Dermis blood vessel endothelial cell (primary cell): ENCODE measurements at places on chromosomes 3 and 15.

DNA sequence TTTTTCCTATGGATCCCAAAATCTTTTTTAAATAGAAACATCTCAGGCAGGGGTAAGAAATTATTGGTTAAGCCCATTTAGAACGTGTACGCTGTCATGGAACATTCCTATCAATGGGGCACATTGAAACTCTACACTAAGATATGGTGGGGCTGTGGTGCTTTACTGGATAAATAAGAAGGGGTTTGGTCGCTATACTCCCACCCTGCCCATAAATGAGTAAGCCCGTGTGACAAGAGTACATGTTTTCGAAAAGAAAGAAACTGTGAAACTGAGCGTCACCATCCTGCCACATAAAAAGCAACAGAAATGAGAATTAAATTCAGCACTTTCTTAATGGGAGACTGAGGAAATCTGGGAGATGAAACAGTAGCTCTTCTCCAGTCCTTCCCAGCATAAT lies 929.7 kb upstream of the CFAP20DC start:
- DNase-seq = no peak

DNA sequence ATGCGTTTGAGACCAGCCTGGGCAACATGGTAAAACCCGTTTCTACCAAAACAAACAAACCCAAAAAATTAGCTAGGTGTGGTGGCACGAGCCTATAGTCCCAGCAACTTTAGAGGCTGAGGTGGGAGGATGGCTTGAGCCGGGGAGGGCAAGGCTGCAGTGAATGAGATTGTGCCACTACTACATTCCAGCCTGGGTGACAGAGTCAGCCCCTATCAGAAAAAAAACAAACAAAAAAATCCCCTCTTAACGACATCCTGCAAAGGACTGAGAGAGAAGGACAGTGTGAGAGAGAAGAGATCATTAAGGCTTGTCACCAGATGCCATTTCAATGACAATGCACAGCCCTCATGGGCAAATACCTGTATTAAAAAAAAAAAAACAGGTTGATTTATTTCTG lies 266.7 kb upstream of the ATP10A start:
- DNase-seq = no peak

DNA sequence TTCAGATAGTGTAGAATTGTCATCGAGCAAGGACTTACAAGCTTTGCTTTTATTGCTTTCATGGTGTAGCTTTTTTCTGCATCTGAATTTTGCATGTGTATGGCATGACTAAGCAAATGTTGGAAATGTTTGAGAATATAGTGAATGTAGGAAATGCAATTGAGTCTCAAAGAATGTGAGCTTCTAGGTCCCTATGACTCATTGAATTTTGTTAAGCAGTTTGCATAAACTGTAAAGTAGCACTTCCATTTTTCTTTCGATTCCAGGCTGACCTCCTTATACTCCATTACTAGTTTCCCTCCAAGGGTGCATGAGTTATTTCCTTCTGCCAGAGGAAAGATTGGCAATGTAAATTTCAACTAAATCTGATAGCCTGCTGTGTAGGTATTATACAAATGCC lies 619.2 kb downstream of the DIPK2A start:
- peak; percentile 63 for DNase-seq

DNA sequence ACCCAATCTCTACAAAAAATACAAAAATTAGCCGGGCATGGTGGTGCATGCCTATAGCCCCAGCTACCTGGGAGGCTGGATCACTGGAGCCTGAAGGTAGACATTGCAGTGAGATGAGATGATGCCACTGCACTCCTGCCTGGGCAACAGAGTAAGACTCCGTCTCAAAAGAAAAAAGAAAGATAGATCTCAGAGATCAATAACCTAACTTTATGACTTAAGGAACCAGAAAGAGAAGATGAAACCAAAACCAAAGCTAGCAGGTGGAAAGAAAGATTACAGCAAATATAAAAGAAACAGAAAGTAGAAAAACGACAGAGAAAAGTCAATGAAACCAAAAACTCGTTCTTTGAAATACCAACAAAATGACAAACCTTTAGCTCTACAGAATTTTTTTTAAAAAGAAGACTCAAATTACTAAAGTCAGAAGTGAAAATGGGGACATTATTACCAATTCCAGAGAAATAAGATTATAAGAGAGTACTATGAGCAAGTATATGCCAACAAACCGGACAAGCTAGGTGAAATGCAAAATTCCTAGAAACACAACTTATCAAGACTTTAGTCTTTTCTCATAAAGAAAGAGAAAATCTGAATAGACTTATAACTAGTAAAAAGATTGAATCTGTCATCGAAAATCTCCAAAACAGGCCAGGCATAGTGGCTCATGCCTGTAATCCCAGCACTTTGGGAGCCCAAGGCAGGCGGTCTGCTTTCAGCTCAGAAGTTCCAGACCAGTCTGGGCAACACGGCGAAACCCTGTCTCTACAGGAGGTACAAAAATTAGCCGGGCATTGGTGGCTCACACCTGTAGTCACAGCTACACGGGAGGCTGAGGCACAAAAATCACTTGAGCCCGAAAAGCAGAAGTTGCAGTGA lies 35.0 kb downstream of the ACAP2 start:
- no peak for DNase-seq

DNA sequence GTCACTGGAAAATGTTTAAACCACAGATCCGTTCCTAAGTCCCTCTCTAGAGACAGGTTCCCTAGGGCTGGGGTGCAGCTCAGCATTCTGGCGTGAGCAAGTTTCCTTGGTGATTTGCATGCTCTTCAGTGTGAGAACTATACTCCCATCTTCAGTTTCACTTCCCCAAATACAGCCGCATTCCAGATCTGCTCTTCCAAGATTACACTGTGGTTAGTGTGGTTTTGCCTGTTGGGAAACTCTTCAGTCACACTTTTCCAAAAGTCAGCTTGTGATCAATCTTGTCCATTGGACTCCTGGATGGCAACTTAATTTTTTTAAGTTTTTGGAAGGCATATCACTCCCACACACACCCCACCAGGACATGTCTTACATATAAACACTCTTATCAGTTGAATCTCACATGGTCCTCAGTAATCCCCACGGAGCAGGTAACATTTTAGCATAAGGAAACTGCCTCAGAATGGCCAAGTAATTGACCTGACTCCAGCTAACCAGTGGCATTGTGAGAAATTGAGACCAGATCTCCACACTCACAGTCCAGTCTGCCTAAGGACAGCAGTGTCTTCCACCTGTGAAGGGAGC lies 33.5 kb upstream of the PTPN23 start:
- no peak for DNase-seq

- DNase-seq = no peak
Observed at GRCh38 chr3:124974691-124975090, 40.1 kb upstream of the MUC13 start.

GRCh38 chr3:70281663-70282062 lies 30.8 kb downstream of the MDFIC2 start:
- DNase-seq = no peak

- DNase-seq = peak; percentile 94
Observed at GRCh38 chr15:68389936-68390817, 41.8 kb downstream of the ITGA11 start.

DNA sequence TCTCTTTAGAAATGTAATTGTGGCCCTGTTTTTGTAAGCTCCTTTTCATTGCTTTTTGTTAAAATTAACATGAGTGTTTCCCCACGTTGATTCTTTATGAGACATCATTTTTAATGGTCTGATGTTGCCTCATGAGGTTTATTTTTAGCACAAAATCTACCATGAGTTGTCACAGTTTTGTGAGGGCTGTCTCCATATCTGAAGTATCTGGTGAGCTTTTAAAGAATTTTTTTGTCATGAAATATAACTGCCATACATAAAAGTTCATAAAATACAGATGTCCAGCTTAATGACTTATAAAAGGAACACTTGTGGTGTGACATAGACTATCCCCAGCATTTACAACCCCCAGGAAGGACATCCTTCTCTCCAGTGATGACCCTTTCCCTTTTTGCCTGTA lies 34.3 kb upstream of the CEMIP start:
- DNase-seq = no peak

DNA sequence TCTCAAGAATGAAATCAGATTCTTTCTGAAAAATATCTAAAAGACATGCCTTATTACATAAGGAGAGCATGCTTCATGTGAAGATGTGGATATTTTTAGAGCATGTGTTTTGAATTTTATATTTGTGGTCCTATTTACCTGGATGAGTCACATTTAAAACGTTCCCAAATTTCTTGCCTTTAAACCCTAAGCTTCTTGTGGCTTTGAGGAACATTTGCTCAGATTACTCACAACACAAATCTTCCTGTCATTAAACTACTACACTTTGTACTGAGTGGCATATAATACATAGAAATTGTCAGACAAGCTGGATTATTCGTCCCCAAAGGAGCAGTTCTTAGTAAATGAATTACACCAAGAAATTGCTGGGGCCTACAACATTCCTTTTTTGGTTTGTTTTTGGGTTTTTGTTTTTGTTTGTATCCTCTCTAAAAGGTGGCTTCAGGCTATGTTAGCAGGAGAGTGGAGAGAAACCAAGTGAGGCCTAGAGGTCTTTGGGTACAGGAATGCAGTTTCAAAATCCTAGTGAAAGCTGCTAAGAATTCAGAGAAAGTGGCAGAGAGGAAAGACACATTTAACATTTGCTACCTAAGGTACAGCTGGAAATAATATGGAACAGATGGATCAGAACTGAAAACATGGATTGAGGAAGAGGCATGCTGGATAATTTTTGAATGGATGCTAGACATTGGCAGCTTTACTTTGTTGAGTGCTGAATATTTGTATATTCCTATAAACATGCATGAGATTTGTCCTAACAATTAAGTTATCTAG lies 128.1 kb downstream of the RPL22L1 start:
- no peak for DNase-seq

DNA sequence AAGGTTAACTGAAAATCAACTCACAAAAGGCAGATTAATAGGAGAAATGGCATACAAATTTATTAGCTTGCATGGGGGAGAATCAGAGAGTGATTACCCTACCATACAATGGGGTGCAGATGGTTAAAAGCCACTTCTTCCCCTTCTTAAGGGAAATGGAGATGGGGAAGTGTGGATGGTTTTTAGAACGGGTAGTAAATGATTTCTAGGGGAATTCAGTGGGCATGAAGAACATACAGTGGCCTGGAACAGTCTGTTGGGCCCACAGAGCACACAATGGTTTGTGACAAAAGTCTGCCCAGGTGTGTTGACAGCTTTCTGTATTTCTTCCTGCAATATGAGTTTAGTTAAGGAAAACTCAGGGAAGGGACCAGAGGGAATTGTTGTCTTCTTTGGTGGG lies 61.0 kb downstream of the C3orf80 start:
- no peak for DNase-seq

DNA sequence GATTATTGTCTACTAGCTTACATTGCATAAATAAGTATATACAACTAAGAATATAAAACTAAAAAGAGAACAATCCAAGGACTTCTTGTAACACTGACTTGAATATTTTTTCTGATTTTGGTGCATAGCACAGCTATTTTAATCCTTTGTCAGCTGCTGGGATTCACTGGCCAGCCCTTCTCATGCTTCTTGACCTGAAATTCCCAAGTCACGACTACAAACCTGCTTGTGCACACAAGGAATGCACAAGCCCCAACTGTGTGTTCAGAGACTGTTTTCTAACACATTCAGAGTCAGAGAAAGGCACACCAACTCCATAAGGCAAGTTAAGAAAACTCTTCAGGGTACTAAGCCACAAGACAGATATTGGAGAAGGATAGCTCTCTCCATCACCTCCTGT lies 80.9 kb downstream of the TNIK start:
- DNase-seq = no peak

- DNase-seq = no peak
Observed at GRCh38 chr15:26620528-26621458, 152.1 kb downstream of the GABRB3 start.

DNA sequence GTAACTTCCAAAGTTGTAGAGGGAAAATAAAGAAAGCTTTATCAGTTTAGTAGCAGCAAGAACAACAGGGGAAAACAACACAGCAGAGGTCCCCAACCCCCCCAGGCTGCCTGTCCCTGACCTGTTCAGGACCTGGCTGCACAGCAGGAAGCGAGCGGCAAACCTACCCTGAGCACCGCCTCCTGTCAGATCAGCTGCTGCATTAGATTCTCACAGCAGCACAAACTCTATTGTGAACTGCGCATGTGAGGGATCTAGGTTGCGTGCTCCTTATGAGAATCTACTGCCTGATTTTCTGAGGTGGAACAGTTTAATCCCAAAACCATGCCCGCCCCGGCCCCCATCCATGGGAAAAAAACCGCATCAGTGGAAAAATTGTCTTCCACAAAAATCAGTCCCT lies 40.3 kb downstream of the USP50 start:
- peak; percentile 33 for DNase-seq

DNA sequence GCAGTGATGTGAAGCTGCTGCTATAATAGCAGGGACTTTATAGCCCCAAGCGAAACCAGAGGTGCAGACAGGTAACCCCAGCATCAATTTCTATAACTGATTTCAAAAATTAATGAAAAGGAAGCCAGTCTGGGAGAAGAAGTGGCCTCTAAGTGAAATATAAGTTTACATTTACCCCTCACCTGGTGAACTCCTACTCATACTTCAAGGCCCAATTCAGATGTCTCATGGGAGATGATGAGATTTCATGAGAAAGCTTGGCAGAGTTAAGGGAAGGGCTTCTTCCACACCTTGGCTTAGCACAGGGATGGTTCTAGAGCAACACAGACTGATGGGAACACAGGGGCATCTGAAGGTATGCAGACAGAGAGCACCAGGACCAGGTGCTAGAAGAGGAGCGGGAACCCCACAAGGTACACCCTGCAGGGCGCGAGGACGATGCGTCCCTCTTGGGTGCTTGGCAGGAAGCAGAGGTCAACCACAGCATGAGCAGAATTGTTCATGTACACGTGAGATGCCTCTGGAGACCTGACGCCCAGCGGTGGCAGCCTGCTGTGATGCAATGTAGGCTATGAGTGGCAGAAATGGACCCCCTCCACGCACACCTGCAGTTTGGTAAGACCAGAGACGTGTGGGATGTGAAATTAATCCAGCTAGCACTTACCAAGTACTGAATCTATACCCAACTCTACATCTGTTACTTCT lies 102.9 kb downstream of the SRGAP3 start:
- no peak for DNase-seq

GRCh38 chr15:50418041-50418583 lies 6.1 kb upstream of the USP8 start:
- DNase-seq = no peak

DNA sequence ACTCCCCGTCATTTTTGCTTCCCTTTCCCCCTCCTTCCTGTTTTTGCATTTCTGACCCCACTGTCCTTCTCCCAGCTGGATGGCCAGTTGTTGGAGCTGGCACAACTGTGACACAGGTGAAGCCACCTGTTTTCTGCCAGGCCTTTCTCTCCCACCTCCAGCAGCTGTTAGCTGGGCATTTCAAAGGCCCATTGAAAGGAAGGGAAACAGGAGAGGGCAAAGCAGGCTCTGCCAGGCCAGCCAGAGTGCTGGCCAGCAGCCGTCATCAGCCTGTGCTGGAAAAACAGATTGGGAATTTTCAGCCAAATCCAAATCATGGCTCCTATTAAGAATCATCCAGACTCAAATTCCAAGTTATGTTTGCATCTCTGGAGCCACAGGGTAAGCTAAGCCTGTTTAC lies 155.2 kb upstream of the C2CD4B start:
- no peak for DNase-seq

GRCh38 chr3:141455603-141456300 lies 31.1 kb upstream of the RASA2 start:
- DNase-seq = no peak

- no peak for DNase-seq
Observed at GRCh38 chr3:13798401-13798800, 81.5 kb downstream of the WNT7A start.
